CD4-positive, alpha-beta T cell treated with Interleukin-17A for 4 hours (primary cell): ENCODE measurements at places on chromosomes 5 and 9.

- DNase-seq: no peak
Observed at GRCh38 chr5:175554296-175554695, 75.9 kb downstream of the SFXN1 start.

GRCh38 chr5:34625246-34625645 is 30.9 kb upstream of the RAI14 start:
- DNase-seq: no peak

DNA sequence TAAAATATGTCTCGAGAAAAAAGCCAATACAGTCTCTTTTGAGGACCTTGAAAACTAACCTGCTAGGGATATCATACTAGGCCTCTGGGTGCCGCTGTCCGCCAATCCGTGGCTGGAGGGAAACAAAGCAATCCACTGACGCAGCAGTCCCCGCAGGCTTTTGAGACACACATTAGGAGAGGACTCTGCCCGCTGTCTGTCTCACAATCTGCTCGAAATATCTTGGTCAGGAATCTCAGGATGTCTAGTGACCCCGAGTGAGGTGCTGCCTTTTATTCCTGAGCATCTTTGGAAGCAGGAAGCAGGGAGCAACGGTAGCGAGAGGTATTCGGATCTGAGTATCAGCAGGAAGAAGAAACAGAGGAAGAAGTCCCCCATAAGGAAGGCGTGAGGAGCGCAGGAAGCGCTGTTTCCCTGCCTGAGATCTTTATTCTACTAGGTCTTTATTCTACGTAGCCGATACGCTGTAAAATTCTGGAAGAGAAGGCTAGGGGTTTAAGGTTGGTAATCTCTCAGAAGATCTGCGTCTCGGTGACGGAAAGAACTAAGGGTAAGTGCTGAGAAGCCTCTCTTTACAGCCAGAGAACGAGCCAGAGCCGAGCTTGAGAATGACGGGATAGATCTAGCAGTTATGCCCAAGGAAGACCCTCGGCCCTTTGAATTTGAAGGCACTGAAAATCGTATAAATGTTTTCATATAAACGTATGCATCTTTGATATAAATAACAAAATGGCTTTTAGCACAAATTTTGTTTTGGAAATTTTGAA is 4.0 kb upstream of the PCDHGA1 start:
- DNase-seq: peak; percentile 76

GRCh38 chr9:118896324-118897000 is 472.8 kb downstream of the BRINP1 start:
- no peak for DNase-seq

GRCh38 chr5:84287951-84288350 is 96.7 kb downstream of the EDIL3 start:
- DNase-seq: no peak

DNA sequence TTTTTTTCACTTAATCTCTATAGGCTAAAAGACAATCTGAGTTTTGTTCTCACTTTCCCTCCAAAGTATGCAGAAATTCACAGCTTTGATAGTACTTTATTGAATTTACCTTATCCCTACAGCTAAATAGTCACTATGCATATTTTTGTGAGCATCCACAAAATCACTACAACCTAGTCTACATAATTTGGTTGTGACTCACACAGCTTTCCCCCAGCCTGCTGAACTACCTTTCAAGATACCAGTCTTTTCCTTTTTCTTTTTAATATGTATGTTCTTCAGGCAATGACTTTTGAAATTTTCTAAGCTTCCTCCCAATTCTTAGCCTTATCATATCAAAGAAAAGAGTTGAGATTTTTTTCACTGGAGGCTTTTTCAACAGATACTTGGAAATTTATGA is 347.3 kb upstream of the CDH6 start:
- no peak for DNase-seq

- no peak for DNase-seq
Observed at GRCh38 chr5:127089191-127089590, 15.9 kb upstream of the C5orf63 start.

DNA sequence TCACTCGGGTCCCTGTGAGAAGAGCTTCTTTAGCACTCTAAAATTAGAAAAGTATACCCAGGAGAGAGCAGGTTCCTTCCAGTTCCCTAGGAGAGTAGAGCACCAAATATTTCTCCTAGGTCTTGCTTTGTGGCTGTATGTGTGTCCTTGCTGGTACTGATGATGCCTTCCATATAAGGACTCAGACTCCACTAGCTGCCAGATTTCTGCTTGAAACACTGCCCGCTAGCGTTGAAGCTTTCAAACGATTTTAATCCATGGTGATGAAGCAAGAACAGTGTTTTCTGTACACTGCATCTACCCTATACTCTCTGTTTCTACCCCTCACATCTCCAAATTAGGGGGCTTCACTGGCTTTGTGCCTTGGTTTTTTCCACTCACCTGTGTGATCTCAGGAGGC is 2.4 kb upstream of the SMC2 start:
- DNase-seq: peak; percentile 5

- peak; percentile 34 for DNase-seq
Observed at GRCh38 chr9:15513335-15513734, 2.6 kb upstream of the PSIP1 start.

GRCh38 chr5:154757814-154758406 is 2.7 kb downstream of the LARP1 start:
- peak; percentile 60 for DNase-seq

- DNase-seq: no peak
Observed at GRCh38 chr9:84949258-84949657, 279.7 kb downstream of the NTRK2 start.

GRCh38 chr5:69007726-69008368 is 86.0 kb upstream of the SLC30A5 start:
- peak; percentile 68 for DNase-seq

- no peak for DNase-seq
Observed at GRCh38 chr9:114988962-114989599, 58.7 kb upstream of the TNFSF8 start.

GRCh38 chr5:14063138-14063537 is 80.0 kb upstream of the TRIO start:
- no peak for DNase-seq

GRCh38 chr9:4831119-4831518 is 38.4 kb downstream of the RCL1 start:
- DNase-seq: no peak

GRCh38 chr9:101566904-101567724 is 27.7 kb downstream of the PPP3R2 start:
- peak; percentile 60 for DNase-seq

DNA sequence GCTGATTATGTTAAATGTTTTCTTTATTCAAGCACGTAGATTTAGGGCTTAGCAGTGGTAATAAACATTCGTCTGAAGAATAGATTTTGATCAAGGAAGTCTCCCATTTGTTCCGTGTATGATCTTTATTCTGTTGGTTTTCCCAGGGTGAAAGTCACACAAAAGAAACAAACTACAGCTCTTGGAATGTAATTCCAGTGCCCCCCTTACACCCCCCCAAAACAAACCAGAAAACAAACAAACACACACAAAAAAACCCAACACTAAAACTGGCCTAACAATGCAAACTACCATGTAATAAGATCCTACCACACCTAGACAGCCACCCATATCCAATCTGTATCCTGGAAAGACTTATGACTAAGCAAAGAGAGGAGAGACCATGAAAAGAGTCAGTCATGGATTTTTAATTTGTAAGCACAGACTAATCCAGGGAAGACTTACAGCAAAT is 196.2 kb upstream of the ELL2 start:
- no peak for DNase-seq
